AG10803 (cell line): ENCODE measurements at places on chromosomes 3 and 15.

DNA sequence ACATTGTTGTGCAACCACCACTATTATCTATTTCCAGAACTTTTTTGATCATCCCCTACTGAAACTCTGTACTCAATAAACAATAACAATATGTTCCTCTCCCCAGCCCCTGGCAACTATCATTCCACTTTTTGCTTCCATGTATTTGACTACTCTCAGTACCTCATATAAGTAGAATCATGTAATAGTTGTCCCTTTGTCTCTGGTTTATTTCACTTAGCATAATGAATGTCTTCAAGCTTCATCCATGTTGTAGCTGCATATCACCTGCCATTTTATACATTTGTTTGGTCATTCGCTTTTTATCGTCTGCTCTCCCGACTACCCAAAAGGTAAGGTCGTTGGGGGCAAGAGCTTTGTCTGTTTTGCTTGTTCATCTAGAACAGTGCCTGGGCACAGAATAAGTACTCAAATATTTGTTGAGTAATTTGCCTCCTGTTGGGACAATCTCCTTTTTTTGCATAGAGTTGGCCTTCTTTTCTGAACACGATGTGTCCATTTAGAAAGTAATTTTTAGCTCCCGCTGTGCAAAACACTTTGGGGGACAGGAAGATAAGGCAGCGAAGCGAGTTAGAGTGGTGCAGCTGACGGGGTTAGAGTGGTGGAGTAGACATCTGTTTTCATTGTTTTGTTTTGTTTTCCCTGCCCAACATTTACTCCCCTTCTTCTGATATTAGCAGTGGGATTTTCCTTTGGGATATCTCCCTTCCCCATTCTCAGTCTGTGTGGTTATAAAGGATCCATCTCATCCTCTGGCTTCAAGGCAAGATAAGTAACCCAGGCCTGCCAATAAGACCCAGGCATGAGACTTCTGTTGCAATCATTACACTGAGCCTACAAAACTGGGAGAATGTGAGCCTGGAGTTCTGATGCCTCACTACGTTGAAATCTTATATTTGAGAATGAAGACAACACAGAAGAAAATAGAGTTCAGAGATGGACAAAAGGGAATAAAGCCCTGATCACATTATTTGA lies 83.4 kb upstream of the RNU6-1 start:
- no peak for DNase-seq

- no peak for DNase-seq
Observed at GRCh38 chr3:169122416-169122815, 541.1 kb downstream of the MECOM start.

DNA sequence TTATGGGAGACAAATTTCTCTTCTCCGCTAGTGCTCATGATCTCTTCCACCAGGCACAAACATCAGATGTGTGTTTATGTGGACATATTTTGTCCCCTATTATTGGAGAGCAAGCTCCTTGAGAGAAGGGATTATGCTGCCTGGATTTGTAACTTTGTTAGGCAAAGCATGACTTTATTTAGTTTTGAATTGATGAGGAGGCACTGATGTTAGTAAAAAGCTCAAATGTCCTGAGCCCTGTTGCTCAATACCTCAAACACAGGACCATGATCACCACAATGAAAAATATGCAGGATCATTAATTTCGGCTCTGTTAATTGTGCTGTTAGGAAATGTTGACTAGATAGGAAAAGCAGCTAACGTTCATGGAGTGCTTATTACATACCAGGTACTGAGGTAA lies 29.1 kb downstream of the SCG5 start:
- DNase-seq: peak; percentile 47

DNA sequence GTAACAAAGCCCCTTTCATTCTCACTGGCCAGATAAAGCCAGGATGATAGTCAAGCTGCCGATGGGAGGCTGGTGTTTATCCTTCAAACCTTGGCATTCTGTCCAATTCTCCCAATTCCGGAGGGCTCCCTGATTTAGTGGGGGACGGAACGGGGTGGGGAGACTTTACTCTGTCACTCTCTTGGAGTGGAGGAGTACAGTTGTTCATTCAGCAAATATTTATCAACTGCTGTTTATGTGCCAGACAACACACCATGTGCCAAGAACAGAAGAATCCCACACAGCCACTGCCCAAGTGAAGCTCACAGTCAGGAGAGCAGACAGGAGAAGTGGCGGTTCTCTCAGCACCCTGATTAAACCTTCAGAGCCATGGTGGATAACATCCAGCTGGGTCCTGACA lies 63.3 kb downstream of the WNT5A start:
- no peak for DNase-seq

GRCh38 chr3:153315781-153316180 lies 153.8 kb downstream of the RAP2B start:
- DNase-seq: peak; percentile 88

GRCh38 chr15:64742385-64742784 lies 33.0 kb downstream of the RBPMS2 start:
- no peak for DNase-seq

DNA sequence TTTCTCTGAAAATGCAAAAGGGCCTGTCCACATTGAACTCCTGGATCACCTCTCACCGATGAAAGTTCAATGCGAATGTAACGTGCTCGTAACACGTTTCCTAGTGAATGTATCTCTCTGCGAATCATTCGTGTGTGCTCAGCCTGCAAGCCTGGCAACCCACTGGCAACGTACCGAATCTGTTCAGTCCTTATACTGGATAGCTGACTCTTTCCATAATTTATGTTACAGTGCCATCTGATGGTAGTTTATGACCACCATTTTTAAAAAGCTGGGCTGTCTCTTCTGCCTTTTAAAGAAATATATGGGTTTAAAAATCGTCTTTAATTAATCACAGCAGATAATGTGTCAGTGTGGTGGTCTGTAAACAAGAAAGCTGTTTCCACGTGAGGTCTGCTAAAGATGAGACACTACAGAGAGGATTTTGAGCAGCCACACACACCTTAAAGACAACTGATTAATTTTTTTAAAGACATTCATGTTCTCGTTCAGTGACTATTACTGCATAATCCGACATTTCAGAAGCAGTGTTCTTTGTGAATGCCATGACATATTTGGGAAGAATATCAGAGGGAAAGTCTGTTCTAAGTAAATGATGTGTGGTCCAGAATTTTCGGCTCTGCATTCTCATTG lies 69.4 kb upstream of the FOXP1 start:
- peak; percentile 64 for DNase-seq

- no peak for DNase-seq
Observed at GRCh38 chr3:178082326-178082906, 453.8 kb upstream of the KCNMB2 start.
